ENCODE measurements at places on chromosomes 5 and 9.

- DNase-seq, result no peak
Observed at GRCh38 chr5:66789434-66789833, 193.2 kb downstream of the MAST4 start.

- DNase-seq, result no peak
Observed at GRCh38 chr5:171157276-171157675, 151.8 kb upstream of the TLX3 start.

DNA sequence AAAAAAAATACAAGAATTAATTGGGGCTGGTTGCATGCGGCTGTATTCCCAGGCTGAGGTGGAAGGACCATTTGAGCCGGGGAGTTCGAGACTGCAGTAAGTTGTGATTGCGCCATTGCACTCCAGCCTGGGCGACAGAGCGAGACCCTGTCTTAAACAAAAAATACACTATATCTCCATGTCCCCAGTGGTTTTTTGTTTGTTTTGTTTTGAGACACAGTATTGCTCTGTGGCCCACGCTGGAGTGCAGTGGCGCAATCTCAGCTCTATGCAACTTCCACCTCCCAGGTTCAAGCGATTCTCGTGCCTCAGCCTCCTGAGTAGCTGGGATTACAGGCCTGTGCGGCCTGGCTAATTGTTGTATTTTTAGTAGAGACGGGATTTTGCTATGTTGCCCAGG lies 1.2 kb downstream of the COQ4 start:
- DNase-seq, result no peak

DNA sequence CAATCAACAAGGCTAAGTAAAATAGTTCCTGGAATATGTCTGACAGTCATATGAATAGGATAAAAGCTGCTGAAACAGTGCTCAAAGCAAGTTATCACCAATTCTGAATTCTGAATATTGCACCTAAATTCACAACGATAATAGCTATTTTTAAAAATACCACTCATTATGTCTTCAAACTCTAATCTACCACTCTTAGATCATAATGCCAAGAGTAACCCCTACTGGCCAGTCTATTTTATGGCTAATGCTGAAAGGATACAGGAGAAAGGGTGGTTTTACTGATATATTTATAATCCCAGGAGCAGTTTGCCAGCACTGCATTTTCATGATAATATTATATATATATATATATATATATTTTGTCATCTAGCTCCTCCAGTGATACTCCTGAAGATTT lies 232.8 kb downstream of the PDE4D start:
- no peak for DNase-seq

DNA sequence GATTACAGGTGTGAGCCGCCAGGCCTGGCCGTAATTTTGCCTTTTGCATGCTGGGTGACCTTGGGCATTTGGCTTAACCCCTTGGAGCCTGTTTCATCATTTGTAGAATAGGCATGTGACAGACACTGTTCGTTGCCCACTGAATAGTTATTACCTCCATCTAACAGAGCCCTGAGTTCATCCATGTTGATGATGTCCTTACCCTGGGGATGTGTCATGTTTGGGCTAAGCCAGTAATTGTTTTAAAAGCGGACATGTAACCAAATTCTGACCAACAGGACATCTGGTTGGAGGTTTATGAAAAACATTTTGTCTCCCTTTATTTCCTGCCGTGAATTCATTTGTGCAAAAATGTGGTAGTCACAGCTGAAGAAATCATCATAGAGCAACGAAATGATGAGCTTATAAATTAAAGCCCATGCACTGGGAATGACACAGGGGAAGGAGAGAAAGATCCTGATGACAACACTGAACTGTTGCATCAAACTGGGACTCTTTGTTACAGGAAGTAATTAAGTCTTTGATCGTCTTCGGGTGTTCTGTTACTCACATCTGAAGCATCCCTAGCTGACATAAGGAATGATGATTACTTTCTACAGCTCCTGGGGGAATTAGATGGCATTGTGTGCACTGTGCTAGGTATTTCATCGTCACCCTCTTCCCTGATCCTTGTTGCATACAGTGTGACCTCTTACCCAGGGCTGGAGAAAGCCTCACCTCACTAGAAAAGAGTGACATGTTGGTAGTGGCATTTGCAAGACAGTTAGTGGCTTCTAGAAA lies 117.8 kb downstream of the FGF18 start:
- no peak for DNase-seq

- DNase-seq, result no peak
Observed at GRCh38 chr5:95057615-95058014, 227.3 kb downstream of the MCTP1 start.

Measured in AG04449 (cell line).